ENCODE measurements at places on chromosomes 5 and 9. TPM values are rescaled to one million over a fixed set of nuclear protein-coding genes. Genes with fewer than 3 reads are reported as not detected.

GRCh38 chr5:138722544-138723177, 30.6 kb upstream of the CTNNA1 start:
- no peaks in the 10 kb centered on the region for H3K36me3 ChIP-seq
- H3K4me1 ChIP-seq, result peaks cover 14% of the 10 kb centered on the region
- DNase-seq, result no peak
- H3K27ac ChIP-seq, result no peak overlapping the region

DNA sequence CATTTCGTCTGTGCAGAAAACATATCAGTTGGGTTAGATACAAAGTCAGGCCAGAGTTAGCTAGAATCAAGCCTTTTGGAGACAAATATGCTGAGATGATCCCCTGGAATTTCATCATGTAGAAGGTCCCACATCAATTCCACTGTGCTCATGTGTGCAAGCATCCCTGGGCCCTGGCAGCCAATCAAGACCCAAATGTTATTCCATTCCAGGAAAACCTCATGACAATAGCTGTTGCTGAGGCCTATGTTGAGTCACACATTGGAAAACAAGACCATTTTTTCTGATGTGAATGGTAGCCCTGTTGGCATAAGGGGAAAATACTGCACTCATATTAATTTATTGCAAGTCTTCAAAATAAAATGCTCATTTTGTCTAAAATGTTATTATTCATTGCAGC, 11.5 kb downstream of the SPOCK1 start:
- H3K4me1 ChIP-seq, result peaks cover 29% of the 10 kb centered on the region
- no peak overlapping the region for H3K4me3 ChIP-seq
- no peak overlapping the region for H3K27ac ChIP-seq
- H3K36me3 ChIP-seq, result no peaks in the 10 kb centered on the region

DNA sequence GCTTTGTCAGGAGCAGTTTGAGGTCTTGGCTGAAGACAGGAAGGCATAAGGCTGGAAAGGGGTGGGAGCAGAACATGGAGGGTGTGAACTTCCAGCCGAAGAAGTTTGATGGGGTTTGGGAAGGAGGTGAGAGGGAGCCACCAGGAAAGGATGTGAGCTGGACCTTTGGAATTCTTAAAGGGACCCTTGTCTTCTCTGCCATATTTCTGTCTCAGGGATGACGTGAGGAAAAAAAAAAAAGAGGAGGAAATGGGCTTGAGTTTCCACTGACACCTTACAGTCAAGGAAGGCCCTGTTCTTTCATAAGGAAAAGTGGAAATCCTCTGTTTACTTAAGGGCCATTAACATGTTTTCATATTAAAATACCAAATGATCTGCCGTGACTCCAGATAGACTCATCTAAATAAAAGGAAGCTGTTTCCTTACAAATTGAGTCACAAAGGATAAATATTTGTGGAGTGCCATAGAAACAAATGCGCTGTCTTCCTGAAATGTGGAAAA, 132.1 kb downstream of the PALM2AKAP2 start:
- peak overlapping the region; percentile 99 for H3K27ac ChIP-seq
- no peaks in the 10 kb centered on the region for H3K36me3 ChIP-seq
- H3K4me1 ChIP-seq, result peaks cover 40% of the 10 kb centered on the region

GRCh38 chr5:15929611-15930263, 249.9 kb downstream of the MARCHF11 start:
- no peak for DNase-seq
- H3K36me3 ChIP-seq, result no peaks in the 10 kb centered on the region
- H3K4me1 ChIP-seq, result no peaks in the 10 kb centered on the region
- no peak overlapping the region for H3K4me3 ChIP-seq

DNA sequence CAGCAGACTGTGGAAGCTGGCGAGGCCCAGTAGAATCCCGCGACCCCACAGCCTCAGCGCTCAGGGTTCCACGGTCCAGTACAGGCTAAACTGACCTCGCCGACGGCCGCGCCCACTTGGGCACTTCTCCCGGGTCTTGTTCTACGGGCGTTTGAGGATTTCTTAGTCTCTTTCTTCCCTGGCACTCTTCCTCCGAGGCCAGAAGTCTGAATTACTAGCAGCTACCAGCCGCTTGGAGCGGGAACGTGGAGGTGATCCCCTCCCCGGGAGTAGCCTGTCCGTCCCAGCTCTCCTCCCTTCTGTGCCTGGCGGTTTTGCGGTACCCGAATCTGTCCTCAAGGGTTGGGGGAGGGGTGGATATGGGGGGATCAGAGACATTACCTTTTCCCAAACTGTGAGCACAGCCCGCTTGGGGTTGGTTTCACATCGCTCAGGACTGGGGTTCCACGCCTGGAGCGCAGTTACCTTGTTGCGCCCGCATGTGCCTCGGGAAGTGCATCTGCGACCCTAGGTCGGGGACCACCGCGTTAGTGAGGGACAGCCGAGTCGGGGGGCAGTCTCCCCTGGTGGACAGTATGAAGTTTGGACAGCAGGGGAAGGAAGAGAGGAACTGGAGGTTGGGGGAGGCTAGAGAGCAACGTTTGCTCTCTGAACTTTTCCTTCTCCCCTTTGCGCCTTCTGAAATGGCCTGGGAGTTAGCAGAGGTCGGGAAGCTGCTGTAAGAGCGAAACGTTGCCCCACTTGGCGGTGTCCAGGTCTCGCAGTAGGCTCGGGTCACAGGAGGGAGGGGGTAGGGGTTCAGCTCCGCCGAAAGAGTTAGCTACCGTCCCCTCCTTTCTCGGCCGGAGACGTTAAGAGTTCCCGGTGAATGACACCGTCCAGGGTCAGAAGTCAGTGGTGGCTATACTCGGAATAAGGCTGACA, 190.8 kb downstream of the MEF2C start:
- H3K4me1 ChIP-seq, result peaks cover 16% of the 10 kb centered on the region
- no peak overlapping the region for H3K27ac ChIP-seq

Gene SLC36A2
- not detected for total RNA-seq

GRCh38 chr9:87803623-87804345, 77.9 kb downstream of the CTSL start:
- H3K4me1 ChIP-seq, result no peaks in the 10 kb centered on the region
- no peak for DNase-seq
- H3K36me3 ChIP-seq, result no peaks in the 10 kb centered on the region
- no peaks in the 10 kb centered on the region for H3K27me3 ChIP-seq
- no peak overlapping the region for H3K27ac ChIP-seq
- H3K4me3 ChIP-seq, result no peak overlapping the region

Gene EQTN
- not detected for total RNA-seq

- no peaks in the 10 kb centered on the region for H3K27me3 ChIP-seq
- H3K36me3 ChIP-seq, result no peaks in the 10 kb centered on the region
- no peak for DNase-seq
- no peaks in the 10 kb centered on the region for H3K4me1 ChIP-seq
- no peak overlapping the region for H3K27ac ChIP-seq
Measured at GRCh38 chr5:116418774-116419173, 155.8 kb downstream of the SEMA6A start.

- H3K36me3 ChIP-seq, result peaks cover 67% of the 10 kb centered on the region
- no peaks in the 10 kb centered on the region for H3K27me3 ChIP-seq
Measured at GRCh38 chr5:179827680-179828079, 7.0 kb downstream of the SQSTM1 start.

- DNase-seq, result no peak
- no peaks in the 10 kb centered on the region for H3K27me3 ChIP-seq
- H3K4me1 ChIP-seq, result peaks cover 4% of the 10 kb centered on the region
- H3K4me3 ChIP-seq, result no peak overlapping the region
- no peaks in the 10 kb centered on the region for H3K36me3 ChIP-seq
Measured at GRCh38 chr5:40490464-40491111, 189.1 kb upstream of the PTGER4 start.

- H3K4me3 ChIP-seq, result no peak overlapping the region
Measured at GRCh38 chr9:117473293-117473692, 58.4 kb upstream of the ASTN2 start.

GRCh38 chr9:77708064-77708815, 60.1 kb upstream of the GNA14 start:
- H3K4me3 ChIP-seq, result no peak overlapping the region
- H3K36me3 ChIP-seq, result no peaks in the 10 kb centered on the region
- H3K27ac ChIP-seq, result no peak overlapping the region
- H3K4me1 ChIP-seq, result peaks cover 31% of the 10 kb centered on the region
- DNase-seq, result peak; percentile 22
- H3K27me3 ChIP-seq, result no peaks in the 10 kb centered on the region

GRCh38 chr9:3846573-3846972, 320.8 kb upstream of the RFX3 start:
- no peak overlapping the region for H3K4me3 ChIP-seq
- no peak overlapping the region for H3K27ac ChIP-seq
- H3K36me3 ChIP-seq, result no peaks in the 10 kb centered on the region
- no peaks in the 10 kb centered on the region for H3K27me3 ChIP-seq

GRCh38 chr5:2697041-2697440, 54.4 kb downstream of the IRX2 start:
- H3K4me3 ChIP-seq, result no peak overlapping the region
- no peak for DNase-seq
- H3K27me3 ChIP-seq, result peaks cover 23% of the 10 kb centered on the region
- H3K36me3 ChIP-seq, result no peaks in the 10 kb centered on the region
- no peak overlapping the region for H3K27ac ChIP-seq
- H3K4me1 ChIP-seq, result 0 out of 2 replicates have a peak, but pooled peaks cover 4% of the 10 kb centered on the region

GRCh38 chr5:63323926-63324325, 638.3 kb downstream of the HTR1A start:
- H3K27me3 ChIP-seq, result no peaks in the 10 kb centered on the region
- H3K36me3 ChIP-seq, result no peaks in the 10 kb centered on the region
- H3K4me1 ChIP-seq, result peaks cover 6% of the 10 kb centered on the region
- DNase-seq, result no peak
- H3K4me3 ChIP-seq, result no peak overlapping the region

- DNase-seq, result no peak
- no peaks in the 10 kb centered on the region for H3K4me1 ChIP-seq
- H3K27ac ChIP-seq, result no peak overlapping the region
- H3K27me3 ChIP-seq, result peaks cover 75% of the 10 kb centered on the region
Measured at GRCh38 chr5:174111287-174111973, 65.9 kb downstream of the NSG2 start.

Gene OMD
- not detected for total RNA-seq

Gene FREM1
- 0.52 TPM for total RNA-seq

Gene FAM169A
- 11.2 TPM for total RNA-seq

DNA sequence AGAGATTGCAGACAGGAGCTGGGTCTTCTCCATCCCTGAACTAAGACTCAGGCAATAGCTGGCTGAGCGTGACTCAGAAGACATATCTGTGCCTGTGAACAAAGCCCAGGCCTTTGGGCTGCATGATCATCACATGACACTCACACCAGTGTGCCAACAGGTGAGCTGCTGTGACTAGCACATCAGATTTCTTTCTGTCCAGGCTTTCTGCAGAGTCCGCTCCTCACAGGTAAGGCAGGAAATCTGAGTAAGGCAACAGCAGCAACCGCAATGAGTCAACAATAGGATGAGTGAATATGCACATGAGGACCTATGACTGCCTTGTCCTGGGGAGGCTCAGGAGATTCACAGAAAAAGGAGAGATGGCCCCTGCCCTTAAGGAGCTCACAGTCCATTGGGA, 293.6 kb downstream of the ACTL7B start:
- peaks cover 25% of the 10 kb centered on the region for H3K4me1 ChIP-seq
- H3K4me3 ChIP-seq, result no peak overlapping the region
- DNase-seq, result peak; percentile 93

Gene ARL10
- total RNA-seq, result 0.15 TPM

GRCh38 chr5:113800686-113801085, 287.2 kb downstream of the YTHDC2 start:
- H3K4me3 ChIP-seq, result no peak overlapping the region
- no peaks in the 10 kb centered on the region for H3K4me1 ChIP-seq
- H3K27ac ChIP-seq, result no peak overlapping the region
- no peak for DNase-seq
- H3K27me3 ChIP-seq, result peaks cover 10% of the 10 kb centered on the region

Gene CNTNAP3
- 26.3 TPM for total RNA-seq

Gene FRMPD1
- not detected for total RNA-seq
